Activated CD4-positive, alpha-beta T cell treated with anti-CD3 and anti-CD28 coated beads, Interleukin-2, amount 10 ng/mL, durations not matched to agents 7 days and 5 days (primary cell): ENCODE measurements at places on chromosomes 11 and 22. TPM values are rescaled to one million over a fixed set of nuclear protein-coding genes. Genes with fewer than 3 reads are reported as not detected.

The RAB36 gene
- total RNA-seq: 0.31 TPM

The FLRT1 gene
- not detected for total RNA-seq

The MPPED2 gene
- 0.33 TPM for total RNA-seq

The XNDC1N gene
- 18.7 TPM for total RNA-seq

The RIMBP3B gene
- total RNA-seq: 1.1 TPM

The GPR83 gene
- total RNA-seq: 0.06 TPM

The CCDC188 gene
- 0.23 TPM for total RNA-seq

The BAIAP2L2 gene
- total RNA-seq: 0.50 TPM
